ENCODE measurements at places on chromosomes 1 and 21.

- peak; percentile 41 for DNase-seq
These were observed 777 bp downstream of the AZIN2 start for GRCh38 chr1:33081554-33082305.

GRCh38 chr1:30103708-30104411, 619.5 kb downstream of the MATN1 start:
- DNase-seq, result no peak

GRCh38 chr1:70866542-70867264, 180.9 kb downstream of the PTGER3 start:
- no peak for DNase-seq

DNA sequence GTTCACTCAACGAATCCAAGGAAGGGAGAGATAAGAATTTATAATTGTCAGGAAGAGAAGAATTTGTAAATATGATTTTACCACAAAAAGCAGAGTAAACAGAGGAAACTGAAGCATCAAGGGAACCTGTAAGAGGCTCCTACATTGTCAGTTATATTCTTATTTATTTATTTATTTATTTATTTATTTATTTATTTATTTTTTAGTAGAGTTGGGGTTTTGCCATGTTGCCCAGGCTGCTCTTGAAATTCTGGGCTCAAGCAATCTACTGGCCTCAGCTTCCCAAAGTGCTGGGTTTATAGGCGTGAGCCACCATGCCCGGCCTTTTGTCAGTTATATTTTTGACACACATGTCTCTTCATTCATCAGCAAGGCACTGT, 47.1 kb downstream of the FCRL3 start:
- no peak for DNase-seq

- no peak for DNase-seq
These were observed 82.7 kb downstream of the SIK1 start for GRCh38 chr21:43343992-43344886.

DNA sequence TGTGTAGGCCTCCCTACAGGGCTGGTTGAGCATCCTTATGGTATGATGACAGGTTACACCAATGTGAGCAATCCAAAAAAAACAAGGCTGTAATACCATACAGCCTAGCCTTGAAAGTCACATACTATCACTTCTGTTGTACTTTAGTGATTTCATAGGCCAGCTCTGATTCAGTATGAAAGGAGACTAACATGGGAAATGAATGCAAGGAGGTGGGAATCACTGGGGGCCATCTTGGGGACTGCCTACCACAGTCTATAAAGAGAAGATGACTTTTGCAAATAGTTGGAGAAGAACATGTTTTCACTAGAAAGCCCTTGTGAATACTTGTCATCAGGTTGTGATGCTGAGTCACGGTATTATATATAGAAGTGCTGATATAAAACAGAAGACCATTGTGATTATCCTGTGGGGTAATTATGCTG, 270.7 kb downstream of the S1PR1 start:
- DNase-seq, result no peak

GRCh38 chr1:61348025-61348665, 265.8 kb downstream of the NFIA start:
- no peak for DNase-seq

- DNase-seq, result no peak
These were observed 44.6 kb downstream of the COQ8A start for GRCh38 chr1:226984521-226985238.

DNA sequence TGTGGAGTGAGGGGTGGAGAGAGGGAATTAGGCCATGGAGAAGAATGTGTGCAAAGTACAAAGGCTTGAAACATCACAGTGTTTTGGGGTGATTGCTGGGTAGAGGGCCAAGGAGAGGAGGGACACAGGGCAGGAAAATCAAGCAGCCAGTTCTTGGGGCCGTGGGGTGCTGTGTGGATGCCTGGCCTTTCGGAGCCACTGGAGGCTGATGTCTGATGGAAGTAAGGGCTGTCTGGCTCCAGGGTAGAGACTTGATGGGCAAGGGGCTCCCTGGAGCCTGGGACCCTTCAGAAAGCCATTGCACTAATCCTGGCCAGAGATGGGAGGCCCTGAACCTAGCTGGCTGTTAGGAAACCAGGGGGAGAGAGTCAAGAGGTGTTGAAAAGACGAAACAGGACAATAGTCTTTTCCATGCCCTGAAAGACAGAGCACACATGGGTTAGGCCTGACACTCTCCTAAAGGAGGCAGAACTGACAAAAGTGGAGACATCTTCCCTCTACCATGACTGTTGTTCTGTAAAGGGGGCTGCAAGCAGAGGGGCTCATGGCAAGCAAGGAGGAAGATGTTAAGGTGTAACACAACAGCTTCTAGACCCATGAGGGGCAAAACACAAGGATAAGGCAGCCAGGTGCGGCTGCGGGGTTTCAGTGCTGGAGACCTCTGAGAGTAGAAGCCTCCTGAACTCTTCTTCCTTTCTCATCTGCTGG, 21.0 kb downstream of the ATF3 start:
- DNase-seq, result no peak

- DNase-seq, result peak; percentile 22
These were observed 106.9 kb downstream of the ASH1L start for GRCh38 chr1:155455588-155456195.

DNA sequence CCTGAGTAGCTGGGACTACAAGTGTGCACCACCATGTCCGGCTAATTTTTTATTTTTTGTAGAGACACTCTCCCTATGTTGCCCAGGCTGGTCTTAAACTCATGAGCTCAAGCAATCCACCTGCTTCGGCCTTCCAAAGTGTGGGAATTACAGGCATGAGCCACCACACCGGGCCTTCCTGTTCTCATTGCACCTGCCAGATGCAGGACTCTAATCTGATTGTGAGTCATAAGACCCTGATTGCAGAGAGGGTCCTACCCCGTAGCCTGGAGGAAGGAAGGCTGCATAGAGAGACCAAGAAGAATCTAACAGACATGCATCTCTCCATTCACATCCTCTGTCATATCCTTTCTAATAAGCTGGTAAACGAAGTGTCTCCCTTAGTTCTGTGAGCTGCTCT, 19.5 kb upstream of the CGN start:
- DNase-seq, result no peak

DNA sequence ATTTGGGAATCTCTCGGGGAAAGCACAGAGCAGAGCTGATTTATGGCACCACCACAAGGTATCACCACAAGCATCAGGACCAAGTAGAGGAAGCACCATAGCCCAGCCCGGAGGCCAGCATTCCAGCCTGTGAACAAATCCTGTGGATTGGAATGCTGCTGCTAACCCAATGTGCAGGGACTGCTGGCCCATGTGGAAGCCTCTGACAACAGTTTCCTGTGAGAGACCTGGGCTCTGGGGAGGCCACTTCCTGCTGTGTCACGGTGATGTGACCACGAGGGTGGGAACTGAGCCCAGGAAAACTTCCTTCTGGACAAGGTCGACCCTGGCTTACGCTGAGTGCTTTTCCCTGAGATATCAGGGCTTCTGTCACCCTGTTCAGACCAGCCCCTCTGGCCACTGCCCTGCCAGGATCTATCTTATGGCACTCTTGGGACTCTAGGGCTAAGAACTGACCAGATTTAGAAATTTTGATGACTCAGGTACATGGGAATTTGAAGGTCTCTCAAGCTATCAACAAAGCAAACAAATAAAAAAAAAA, 88.3 kb upstream of the NGF start:
- peak; percentile 18 for DNase-seq

DNA sequence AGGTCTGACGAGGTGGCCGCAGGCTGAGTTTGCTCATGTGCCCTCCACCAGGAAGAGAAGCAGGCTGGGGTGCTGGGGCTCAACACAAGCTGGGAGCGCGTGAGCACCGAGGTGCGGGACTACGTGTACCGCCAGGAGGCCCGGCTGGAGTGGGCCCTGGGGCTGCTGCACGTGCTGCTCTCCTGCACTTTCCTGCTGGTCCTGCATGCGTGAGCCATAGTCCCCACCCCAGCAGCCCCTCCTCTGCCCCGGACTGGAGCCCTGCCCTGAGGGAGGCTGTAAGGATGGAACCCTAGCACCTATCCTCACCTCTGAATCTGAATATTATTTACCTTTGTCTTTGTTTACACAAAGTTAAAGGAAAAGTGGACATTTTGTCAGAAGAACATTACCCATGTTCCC, 7.8 kb upstream of the ADAM15 start:
- DNase-seq, result no peak

DNA sequence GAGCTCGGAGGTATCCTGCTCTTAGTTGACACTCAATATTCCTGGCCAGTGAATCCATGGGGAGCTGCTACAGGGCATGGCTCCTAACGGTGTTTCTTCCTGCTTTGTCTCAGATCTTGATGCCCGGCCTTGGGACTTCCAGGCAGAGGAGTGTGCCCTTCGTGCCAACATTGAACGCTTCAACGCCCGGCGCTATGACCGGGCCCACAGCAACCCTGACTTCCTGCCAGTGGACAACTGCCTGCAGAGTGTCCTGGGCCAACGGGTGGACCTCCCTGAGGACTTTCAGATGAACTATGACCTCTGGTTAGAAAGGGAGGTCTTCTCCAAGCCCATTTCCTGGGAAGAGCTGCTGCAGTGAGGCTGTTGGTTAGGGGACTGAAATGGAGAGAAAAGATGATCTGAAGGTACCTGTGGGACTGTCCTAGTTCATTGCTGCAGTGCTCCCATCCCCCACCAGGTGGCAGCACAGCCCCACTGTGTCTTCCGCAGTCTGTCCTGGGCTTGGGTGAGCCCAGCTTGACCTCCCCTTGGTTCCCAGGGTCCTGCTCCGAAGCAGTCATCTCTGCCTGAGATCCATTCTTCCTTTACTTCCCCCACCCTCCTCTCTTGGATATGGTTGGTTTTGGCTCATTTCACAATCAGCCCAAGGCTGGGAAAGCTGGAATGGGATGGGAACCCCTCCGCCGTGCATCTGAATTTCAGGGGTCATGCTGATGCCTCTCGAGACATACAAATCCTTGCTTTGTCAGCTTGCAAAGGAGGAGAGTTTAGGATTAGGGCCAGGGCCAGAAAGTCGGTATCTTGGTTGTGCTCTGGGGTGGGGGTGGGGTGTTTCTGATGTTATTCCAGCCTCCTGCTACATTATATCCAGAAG, 16.7 kb downstream of the ALX3 start:
- DNase-seq, result peak; percentile 79

- no peak for DNase-seq
These were observed 69.0 kb downstream of the FAAP20 start for GRCh38 chr1:2125350-2126211.

DNA sequence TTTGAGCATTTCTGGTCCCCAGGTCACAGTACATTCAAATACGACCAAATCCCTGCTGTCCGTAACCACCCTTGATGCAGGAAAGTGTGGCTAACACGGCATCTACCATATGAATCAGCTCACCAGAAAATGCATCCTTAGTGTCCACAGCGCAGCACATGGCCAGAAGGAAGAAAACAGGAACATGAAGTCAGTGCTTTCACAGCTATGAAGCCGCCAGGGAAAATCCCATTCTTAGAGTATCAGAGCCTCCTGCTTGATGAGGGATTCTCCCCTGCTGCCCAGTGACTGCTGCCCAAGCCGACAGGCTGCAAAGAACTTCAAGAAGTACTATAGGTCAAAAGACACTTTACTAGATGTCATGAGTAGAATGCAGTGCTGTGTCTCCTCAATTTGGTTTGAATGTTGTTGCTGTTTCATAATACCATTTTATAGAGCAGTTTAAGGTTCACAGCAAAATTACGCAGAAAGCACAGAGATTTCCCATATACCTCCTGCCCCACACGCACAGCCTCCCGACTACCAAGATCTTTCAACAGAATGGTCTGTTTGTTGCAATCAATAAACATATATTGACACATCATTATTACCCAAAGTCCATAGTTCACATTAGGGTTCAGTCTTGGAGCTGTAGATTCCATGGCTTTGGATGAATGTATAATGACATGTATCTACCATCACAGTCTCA, 14.5 kb downstream of the TIAM1 start:
- DNase-seq, result no peak

GRCh38 chr1:87583459-87583858, 254.8 kb downstream of the LMO4 start:
- no peak for DNase-seq

DNA sequence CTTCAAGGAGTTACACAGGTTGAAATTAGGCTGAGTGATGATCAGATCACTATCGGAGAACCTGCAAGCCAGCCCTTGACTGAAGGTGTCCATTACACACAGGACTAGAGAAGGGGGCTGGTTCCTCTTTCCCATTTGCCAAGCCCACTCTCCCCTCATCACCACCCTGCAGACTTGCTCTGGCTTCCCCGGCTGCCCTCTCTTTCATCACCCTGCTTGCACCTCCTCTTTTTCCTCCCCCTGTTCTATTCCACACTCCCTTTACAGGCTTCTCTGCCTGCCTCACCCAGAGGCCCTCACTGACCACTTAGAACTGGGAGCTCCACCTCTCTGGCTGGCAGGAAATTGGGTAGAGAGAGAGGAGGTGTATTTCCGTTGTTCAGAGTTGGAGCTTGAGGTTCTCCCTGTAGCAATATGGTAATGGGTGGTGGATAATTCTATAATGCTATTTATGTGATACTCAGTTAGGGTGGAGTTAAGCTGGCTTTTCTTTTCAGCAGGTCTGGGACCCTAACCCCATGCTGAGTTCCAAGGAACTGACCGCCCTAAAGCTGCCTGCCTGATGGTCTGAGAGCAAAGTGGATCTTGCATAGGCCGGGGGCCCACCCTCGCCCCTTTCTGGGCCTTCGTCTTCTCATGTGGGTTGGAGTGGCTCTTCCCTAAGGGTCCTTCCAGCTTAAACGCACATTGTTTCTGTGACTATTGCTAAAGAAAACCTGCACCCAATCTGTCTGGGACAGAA, 111.8 kb upstream of the ADAR start:
- DNase-seq, result no peak

DNA sequence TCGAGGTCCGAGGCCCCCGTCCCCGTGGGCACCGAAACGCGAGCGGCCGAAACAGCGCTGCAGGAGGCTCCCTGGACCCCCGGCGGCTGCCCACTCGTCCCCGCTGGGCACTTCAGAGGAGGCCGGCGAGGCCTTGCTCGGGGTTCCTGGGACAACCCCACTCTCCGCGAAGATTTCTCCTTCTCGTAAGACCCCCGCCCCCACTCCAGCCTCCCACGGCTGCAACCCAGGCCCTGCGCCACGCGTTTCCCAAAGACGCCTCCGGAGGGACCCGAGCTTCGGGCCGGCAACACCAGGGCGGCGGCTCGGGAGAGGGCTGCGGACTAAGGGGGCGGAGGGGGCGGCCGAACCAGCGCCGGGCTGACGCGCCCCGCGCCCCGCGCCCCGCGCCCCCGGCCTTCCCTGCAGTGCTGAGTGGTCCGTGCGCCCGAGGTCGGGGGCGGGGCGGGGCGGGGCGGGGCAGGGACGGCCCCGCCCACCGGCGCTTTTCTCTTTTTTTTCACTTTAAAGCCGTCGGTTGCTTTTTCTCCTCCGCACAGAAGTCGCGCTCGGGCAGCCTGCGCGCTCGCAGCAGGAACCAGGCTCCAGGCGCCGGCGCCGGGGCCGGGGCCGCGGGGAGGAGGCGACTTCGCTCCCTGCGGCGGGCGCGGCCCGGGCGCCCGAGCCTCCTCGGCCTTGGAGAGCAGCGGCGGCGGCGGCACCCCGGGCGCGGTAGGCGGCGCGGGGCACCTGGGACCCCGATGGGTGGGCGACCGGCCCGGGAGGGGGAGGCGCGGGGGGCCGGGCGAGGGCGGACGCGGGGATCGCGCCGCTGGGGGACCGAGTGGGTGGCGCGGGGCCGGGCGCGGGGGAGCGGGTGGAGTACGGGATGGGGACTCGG, at the start of gene SPSB1:
Gene SPSB1, plus strand, starts transcription at position 534 of the 880 bp plus-strand sequence. CDS start 62,998 bp downstream, outside the sequence.
- DNase-seq, result peak; percentile 91

GRCh38 chr1:218970397-218970990, 203.2 kb upstream of the LYPLAL1 start:
- DNase-seq, result no peak
